GM04504 (cell line): ENCODE measurements at places on chromosomes 3 and 15.

DNA sequence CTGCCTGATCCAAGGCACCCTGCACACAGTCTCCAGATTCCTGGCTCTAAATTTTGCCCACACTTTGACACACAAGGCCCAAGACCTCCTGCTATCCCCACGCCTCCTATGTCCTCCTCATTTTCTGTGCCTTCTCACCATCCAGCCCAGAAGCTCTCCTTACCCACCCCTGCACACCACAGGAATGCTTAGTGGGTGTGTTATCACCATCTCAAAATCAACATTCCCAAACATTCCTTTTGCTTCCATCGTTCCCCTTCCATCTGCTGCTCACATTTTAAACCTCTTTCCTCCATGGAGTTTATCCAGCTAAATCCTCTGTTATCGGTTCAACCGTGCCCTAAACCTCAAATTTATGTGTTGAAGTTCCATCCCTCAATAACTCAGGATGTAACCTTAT is 43.9 kb downstream of the DGKG start:
- DNase-seq, result no peak

DNA sequence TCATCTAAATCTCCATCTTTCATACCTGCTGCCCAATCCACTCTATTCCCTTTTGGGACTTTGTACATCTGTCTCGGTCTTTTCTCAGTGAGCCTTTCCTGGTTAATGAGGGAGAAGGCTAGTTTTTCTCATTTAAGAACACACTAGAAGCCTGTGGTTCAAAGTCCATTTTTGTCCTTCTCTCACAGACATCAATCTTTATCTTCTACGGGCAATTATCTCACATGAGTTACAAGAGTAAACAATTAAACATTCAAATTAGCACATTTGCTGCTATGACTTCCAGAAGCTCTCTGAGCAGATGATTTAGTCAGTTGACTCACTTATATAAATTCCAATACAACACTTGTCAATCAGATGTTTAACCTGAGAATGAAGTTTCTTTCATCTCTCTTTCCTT is 49.3 kb upstream of the KBTBD8 start:
- no peak for DNase-seq

DNA sequence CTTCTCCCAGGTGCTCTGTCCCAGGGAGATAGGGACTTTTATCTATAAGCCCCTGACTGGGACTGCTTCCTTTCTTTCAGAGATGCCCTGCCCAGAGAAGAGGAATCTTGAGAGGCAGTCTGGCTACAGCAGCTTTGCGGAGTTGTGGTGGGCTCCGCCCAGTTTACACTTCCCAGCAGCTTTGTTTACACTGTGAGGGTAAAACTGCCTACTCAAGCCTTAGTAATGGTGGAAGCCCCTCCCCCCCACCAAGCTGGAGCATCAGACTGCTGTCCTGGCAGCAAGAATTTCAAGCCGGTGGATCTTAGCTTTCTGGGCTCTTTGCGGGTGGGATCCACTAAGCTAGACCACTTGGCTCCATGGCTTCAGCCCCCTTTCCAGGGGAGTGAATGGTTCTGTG is 253.8 kb upstream of the ARL6 start:
- no peak for DNase-seq

GRCh38 chr15:98823012-98823458 is 174.7 kb downstream of the IGF1R start:
- peak; percentile 56 for DNase-seq

DNA sequence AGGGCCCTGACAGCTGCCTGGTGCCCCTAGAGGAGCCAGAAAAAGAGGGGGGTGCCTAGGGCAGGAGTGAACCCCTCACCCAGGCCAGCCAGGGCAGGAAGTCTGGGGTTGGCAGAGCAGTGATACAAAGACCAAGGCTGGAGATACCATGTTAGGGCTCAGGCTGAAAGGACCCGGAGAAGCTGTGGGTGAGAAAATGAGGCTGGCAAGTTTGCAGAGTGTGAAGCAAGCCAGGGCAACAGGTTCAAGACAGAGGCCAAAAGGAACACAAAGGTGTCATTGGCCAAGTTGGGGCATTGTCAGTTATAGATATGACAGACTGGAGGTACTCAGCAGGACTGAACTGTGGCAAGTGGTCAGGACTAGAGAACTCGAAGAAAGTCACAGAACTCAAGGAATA is 40.6 kb upstream of the IREB2 start:
- no peak for DNase-seq

- DNase-seq, result peak; percentile 37
These were observed 2.3 kb downstream of the SERP1 start for GRCh38 chr3:150544041-150544440.

- no peak for DNase-seq
These were observed 37.2 kb upstream of the TMEM115 start for GRCh38 chr3:50396502-50396901.

GRCh38 chr3:12532182-12532581 is 13.1 kb downstream of the MKRN2OS start:
- no peak for DNase-seq

- DNase-seq, result no peak
These were observed 7.9 kb downstream of the VIPR1 start for GRCh38 chr3:42510325-42510724.

GRCh38 chr15:89693091-89693490 is 2.5 kb downstream of the WDR93 start:
- DNase-seq, result no peak

DNA sequence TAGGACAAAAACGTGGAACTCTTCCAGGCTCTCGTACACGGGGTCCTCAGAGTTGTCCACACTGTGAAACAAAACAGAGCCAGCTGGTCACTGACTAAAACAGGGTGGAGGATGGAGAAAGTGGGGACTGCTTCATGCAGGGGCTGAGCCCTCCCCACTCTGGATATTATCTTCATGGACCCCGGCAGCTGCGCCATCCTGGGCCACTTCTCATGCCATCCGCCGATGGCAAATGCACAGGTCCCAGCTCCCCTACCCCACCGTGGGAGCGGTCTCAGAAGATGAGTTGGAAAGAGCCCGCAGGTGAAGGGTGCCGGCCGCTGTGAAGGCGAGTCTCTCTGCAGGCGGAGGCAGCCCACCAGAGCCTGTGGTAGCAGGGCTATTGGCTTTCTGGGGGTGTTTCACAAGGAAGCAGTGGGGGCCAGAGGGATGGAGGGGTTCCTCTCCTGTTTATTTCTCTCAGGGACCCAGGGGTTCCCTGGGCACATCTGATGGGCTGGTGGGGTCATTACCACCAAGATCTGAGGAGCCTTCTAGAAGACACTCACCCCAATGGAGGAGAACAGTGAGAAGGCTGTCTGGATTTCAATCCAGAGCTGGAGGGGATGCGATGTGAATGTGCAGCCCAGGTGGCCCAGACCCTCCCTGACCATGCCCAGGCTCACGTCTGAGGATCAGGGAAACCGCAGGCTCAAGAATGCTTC is 177.3 kb downstream of the KLF13 start:
- DNase-seq, result no peak

- DNase-seq, result no peak
These were observed 76.6 kb upstream of the SNRPN start for GRCh38 chr15:24878153-24878552.

GRCh38 chr15:30922480-30923311 is 19.0 kb downstream of the FAN1 start:
- DNase-seq, result peak; percentile 10

DNA sequence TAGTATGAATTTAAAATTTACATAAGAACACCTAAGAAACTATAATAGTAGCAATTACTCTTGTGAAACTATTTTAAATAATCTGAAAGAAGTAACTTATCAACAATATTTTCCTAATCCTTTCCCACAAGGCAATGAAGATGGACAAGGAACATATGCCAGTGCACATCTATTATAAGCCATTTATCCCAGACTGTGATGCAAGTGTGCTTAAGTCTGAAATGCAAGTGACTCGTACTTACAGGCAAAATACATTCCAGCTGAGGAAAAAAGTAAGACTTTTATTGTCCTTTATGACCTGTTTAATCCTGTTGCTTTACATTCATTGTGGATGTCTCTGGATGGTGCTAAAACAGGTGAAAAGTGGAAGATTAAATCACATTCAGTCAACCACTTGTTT is 709.4 kb downstream of the ZNF385D start:
- DNase-seq, result peak; percentile 25

DNA sequence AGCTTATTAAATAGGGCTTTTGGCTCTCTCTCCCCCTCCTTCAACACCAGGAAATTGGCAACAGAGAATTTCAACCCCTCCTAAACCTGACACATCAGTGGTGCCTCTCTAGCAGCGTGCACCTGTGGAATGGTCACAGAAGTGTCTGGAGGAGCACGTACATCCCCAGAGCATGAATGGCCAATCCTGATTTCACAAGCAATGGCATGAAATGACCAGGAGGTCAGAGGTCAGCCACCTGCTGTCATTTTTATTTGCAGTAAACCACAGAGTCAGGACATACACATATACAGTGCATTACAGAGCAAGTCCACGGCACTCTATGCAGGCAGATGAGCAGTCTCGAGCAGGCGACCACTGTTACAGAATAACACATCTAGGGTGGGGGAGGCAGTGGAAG is 25.1 kb upstream of the ETV5 start:
- no peak for DNase-seq

DNA sequence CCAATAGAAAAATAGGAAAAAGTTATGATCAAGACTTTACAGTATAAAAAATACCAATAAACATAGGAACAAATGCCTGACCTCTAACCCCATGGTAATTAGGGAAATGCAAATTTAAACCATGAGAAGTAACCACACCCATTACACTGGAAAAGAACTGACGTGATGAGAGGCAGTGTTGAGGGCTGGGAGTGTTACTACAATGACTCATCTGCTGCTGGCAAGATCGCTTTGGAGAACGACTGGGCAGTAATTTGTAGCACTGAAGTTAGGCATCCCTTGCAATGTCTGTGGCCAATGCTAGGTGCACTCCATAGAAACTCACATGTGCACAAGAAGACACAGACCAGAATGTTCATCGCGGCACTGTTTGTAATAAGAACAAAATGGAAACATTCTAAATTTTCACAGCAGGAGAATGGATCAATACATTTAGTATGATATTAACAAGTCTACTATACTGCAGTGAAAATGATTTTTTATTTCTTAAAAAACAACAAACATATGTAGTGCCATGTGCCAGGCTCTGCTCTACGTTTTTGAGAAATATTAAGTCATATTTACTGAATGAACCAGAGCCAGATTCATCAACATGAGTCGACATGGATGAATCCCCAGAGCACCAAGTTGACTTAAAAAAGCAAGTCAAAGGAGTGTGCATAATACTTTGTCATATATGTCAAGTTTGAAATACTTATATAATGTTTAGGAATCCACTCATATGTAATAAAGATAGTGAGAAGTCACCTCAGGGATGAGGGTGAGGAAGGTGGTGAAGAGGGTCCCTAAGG is 37.6 kb upstream of the EPHB3 start:
- DNase-seq, result peak; percentile 23

- DNase-seq, result no peak
These were observed 107.7 kb upstream of the RPL32 start for GRCh38 chr3:12948891-12949711.

- no peak for DNase-seq
These were observed 71.3 kb upstream of the MBNL1 start for GRCh38 chr3:152197451-152197850.

DNA sequence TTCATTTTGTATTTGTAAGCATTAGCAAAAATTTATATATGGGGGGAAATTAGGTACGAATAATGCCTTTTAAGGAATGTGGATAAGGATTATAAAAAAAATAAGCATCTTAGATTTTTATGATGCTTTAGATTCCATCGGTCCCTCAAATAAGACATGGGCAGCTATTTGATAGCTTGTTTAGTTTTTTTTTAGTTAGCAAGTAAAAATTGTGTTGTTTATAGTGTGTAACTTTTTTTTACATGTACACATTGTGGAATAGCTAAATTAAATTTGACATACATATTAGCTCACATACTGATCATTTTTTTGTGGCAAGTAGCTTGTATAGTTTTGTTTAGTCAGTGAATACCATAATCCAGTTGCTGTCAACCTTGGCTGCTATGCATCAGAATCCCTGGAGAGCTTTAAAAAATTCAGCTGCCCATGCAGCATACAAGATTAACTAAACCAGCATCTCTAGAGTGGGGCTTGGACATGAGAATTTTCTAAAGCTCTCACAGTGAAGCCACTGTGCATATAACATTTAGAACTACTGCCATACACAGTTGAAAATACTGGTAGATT is 53.9 kb downstream of the TMOD3 start:
- no peak for DNase-seq

DNA sequence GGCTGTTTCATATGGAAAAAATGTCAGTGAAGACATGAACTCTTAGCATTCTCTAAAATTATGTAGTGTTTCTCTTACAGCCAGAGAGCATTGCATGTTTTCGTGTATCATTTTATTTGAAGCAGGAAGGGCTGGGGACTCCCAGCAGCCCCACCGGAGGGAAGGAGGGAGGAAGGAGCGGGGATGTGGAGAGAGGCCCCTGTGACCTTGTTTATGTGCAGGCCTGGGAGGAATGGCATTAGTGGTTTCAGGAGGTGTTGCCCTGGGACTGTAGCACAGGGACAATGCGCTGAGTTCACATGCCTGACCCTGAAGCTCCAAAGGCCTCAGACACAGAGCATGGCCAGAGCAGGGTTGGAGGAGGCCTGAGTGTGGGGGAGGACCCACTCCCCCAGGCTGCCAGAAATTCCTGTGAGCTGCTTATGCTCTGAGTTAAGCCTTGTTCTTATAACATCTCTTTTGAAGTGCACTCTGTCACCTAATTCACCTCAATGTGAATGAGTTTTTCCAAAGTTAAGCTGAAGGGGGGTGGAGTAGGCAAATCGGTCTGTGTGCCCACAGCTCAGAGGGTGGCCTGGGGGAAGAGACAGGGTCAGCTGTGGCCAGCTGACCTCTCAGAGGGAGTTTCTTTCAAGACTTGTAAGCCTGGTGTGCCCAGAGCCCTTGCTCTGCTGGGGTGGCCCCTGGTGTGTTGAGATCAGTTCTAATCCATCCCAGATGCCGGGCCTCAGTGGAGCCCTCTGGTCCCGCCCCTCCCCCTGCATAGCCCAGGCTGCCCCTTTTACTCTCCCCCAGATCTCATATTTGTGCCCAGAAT is 3.9 kb upstream of the RNU6-1 start:
- DNase-seq, result no peak

GRCh38 chr3:100046986-100047385 is 67.3 kb downstream of the FILIP1L start:
- no peak for DNase-seq

- no peak for DNase-seq
These were observed 3.4 kb upstream of the EOGT start for GRCh38 chr3:69016901-69017300.

GRCh38 chr3:29349049-29349448 is 68.2 kb downstream of the RBMS3 start:
- DNase-seq, result no peak

- DNase-seq, result no peak
These were observed 169.3 kb downstream of the RAB11A start for GRCh38 chr15:66038387-66039116.

- DNase-seq, result no peak
These were observed 99.1 kb downstream of the TMEM108 start for GRCh38 chr3:133137042-133137996.

GRCh38 chr3:11001020-11001657 is 8.6 kb downstream of the SLC6A1 start:
- DNase-seq, result no peak

GRCh38 chr3:67832817-67833216 is 178.4 kb upstream of the SUCLG2 start:
- no peak for DNase-seq

- DNase-seq, result no peak
These were observed 74.2 kb downstream of the ARRDC4 start for GRCh38 chr15:98034731-98035130.
